NCI-H2029 (cell line): ENCODE measurements at places on chromosomes 2 and 18.
A peak's percentile ranks its signal among the peaks of the same experiment; 100 is the strongest.

GRCh38 chr2:30184035-30184434 is 37.2 kb downstream of the YPEL5 start:
- DNase-seq = no peak

DNA sequence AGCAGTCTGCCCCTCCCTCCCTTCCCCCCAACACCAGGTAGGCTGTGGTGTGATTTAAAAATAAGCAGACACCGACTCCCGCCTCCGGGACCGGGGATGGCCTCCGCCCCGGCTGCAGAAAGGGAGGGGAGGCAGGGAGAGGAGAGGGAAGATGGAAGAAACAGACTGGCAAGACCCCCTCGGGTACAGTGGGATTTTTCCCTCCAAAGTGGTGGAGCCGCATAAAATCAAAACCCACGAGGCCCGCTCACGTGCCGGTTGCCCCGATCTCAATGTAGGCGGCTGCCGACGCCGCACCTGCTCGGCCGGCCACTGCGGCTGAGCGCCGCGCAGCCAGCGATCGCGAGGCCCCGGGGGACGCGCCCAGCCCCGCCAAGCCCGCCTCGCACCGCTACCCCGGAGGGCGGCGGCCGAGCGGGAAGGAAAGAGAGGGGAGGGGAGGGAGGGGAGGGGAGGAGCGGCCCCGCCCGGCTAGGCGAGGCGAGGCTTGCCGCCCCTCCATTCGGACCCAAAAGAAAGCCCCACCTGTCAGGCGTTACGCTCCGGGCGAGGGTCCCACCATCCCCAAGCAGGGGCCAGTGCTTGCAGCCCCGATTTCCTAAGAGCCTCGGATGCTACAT is 811 bp downstream of the ADD2 start:
- no peak for DNase-seq

- DNase-seq = peak; percentile 95
Observed at GRCh38 chr2:24792874-24793760, at the start of the genes CENPO and PTRHD1. TSS of gene CENPO (plus strand) at chr2:24793425. CDS start at chr2:24793920, 495 bp downstream. TSS of gene PTRHD1 (minus strand) at chr2:24793391. CDS start at chr2:24793377, 14 bp downstream.

GRCh38 chr2:156476021-156476849 is 40.1 kb downstream of the GPD2 start:
- no peak for DNase-seq

DNA sequence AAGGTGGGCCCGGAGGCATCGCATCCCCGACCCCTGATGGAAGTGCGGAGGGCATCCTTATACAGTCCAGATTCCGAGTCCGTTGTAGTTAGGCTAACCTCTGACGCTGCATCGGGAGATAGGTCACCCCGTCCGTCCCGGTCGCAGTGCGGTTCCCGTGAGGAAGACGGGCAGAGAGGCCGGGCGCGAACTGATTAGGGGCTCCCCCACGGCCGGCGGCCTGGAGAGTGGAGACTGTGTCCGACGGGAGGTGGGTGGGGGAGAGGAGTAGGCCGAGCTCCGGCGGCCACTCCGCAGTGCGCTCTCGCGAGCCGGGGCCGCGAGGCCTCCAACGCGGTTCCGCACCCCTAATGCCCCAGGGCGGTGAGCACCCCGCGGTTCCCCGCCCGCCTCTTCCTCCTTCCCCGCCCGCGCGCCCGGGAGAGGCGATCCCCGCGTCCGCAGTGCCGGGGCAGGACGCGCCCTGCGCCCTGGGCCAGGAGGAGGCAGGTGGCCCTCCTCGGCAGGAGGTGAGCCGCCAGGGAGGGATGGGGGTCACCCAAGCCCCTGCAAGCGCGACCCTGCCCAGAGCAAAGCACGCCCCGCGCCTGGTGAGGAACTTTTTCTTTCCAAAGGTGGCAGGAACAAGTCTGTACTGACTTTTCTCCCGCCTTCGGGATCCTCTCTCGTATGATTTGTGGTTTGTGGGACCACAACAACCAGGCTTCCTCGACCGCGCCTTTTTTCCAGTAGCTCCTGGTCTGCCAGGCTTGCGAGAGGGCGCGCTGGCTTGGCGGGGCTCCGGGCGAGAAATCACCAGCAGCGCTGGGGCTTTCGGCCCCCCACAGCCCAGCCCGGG is 1.4 kb upstream of the SP5 start:
- DNase-seq = no peak

- DNase-seq = peak; percentile 39
Observed at GRCh38 chr18:13416848-13417247, 198.3 kb downstream of the LDLRAD4 start.

DNA sequence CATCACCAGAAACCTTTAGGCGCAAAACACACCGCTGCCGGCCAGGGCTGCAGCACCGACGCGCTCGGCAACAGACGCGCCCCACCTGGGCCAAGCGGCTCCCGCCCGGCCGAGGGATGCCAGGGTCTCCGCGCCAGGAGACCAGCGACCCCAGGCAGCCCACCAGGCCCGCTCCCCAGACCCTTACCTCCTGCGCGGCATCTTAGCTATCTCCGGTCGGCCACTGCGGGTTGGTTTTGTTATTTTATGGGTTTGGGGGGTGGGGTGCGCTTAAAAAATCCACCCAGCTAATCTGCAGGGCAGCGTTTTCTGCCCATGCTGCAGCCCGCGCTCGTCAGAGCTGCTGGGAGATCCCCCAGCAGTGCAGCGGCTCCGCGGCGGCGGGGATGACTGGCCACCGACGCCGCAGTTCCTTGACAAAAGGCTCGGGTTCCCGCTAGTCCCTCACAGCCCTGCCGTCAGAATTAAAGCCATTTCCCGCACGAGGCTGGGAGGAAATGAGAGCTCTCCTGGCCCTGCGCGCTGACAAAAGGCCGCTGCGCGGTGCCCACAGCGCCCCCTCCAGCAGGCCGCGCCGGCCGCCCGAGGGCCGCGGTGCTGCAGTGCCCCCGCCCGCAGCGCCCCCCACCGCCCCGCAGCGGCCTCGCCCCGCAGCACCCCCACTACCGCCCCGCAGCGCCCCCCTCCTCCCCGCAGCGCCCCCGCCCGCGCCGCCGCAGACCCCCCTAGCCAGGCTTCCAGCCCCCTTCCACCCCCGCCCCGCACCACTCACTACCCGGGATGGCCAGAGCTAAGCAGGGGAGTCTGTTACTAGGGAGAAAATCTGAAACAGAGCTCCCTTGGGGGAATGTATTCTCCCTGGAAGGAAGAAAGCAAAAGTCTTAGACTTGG is at the start of gene ADD2:
TSS of gene ADD2 (minus strand) at position 502 of the 891 bp plus-strand sequence. CDS start 61,792 bp downstream, outside the sequence.
- DNase-seq = peak; percentile 63

DNA sequence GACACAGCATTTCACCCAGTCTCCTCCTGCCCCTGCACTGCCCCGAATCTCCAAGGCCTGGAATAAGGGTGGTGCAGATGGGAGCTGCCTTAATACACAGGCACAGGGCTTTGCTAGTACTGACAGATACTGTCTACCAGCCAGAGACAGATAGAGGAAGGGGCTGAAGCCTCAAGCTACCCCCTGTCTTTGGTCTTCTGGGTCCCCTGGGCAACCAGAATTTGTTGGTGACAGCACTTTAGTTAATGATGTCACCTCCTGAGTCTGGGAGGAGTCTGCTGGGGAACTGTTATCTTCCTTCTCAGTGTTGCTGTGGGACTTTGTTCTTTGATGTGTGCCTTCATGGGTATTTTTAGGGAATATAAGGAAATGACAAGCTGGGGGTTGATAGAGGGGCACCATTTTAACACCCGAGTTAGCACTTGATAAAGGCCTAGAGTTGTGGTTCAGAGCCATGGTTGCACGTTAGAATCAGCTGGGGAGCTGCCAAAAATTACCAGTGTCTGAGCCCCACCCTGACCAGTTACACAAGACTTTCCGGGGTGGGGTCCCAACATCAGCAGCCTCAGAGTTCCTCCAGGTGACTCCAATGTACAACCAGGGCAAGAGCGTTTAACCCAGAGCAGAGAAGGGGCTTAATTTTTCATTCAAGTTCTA is 136.8 kb downstream of the SMAD7 start:
- DNase-seq = no peak

DNA sequence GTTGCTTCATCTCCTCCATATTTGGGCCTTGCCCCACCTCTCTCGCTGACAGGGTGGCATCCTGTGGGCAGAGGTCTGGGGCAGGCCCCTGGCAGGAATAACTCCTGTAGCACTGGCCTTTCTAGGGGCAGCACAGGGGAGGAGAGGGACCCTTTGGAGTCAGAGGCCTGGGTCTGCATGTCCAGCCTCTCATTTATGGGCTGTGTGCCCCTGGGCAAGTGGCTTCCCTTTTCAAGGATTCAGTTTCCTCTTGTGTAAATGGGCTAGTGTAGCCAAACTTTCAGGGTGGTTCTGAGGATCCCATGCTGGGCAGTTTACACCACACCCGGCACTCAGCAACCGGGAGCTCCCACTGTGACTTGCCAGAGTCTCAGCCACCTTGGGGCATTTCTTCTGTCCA is 23.4 kb downstream of the ADRA2B start:
- DNase-seq = no peak
